ENCODE measurements at places on chromosomes 1 and 21.

DNA sequence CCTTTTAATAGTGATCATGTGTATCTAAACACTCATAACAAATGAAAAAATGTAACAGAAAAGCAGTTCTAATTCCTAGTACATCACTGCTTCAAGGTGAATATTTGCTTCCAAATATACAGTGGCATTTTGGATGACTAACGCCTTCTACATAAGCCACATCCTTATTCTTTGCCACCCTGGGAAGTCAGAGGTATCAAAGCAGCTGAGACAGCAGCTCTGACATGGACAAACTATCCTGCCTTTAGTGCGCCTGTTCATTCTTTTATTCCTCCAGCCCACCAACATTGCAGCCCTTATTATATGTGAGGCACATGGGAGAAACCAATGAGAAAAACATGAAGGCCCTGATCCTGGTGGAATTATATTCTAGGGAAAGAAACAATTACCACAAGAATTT, 183.0 kb downstream of the APP start:
- no peak for DNase-seq

DNA sequence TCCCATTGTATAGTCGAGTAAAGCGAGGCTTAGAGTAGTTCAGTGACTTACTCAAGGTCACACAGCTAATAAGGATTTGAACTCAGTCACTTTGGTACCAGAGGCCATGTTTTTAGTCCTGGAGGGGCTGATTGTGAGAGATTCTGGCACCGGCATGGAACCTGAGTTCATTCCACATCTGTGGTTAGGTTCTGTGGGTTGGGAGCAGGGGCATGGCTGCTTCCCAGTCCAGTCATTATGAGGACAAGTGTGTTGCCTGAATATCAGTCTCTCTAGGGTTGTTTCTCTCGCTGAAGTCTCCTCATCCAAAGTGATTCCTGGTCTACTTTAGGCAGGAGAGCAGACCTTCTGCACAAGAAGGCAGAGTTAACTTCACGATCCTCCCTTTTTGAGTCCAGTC, 90.6 kb downstream of the C1orf94 start:
- DNase-seq: no peak

- DNase-seq: no peak
Observed at GRCh38 chr1:1777583-1777899, 729 bp downstream of the NADK start.

DNA sequence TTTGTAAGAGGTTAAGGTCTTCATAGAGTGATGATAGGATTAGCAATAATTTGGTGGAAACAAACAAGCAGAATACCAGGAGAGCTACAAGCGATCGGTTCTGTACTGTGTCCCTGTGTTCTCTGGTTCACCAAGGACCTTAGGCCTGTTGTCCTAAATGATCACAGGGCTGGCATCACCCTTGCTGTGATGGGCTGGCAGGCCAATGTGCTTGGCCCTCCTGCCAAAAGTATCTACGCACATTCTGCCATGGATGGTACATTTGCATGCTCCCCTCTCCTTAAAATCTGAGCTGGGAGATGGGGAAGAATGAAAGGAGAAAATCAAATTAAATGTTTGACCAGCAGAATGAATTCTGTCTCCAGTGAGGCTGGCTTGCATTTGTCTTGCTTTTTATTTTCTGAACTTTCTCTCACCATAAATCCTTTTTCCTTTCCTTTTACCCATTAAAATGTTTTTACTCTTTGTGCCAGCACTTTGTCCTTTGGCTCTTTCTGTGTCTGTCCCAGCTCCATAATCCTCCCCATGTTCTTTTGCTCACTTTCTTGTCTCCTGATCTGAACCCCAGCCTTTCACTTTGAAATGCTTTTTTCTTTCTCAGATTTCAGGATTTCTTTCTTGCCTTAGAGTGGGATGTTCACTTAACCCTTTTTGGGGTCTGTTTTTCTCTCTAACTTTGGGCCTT, 51.7 kb downstream of the PBX1 start:
- no peak for DNase-seq

DNA sequence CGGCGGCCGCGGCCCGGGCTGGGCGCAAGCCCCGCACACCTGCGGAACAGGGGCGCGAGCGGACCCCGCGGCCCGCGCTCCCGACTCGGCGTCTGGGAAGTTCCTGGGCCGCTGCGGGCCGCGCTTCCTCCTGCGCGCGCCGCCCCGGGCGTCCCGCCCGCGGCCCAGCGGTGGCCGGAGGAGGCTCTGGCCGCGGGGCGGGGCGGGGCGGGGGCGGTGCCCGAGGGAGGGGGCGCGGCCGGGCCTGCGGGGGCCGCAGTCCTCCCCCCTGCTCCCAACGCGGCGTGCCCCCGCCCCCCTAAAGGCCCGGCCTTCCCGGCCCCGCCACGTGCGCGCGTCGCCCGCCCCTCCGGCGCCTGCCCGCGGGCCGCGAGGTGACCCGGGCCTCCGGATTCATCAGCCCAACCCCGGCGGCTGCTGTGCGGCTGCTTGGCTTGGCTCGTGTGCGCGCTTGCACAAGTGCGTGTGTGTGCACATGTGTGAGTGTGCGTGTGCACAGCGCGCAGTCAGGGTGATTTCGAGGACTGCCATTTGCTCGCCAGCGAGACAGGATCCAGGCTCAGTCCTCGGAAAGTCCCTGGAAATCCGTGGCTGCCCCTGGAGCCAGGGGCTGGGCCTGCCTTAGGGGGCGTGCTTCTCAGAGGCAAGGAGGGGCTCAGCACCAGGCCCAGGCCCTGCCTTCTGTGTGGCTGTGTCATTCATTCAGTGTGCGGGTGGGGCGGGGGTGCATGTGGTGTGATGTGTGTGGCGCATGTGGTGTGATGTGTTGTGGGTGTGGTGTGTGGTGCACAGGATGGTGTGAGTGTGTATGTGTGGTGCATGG, at the start of gene C2CD2:
C2CD2 (minus strand) TSS at position 188 of the 823 bp plus-strand sequence. CDS start 370 bp downstream, outside the sequence.
- DNase-seq: no peak

- DNase-seq: no peak
Observed at GRCh38 chr1:178649582-178650350, 75.3 kb upstream of the RALGPS2 start.

DNA sequence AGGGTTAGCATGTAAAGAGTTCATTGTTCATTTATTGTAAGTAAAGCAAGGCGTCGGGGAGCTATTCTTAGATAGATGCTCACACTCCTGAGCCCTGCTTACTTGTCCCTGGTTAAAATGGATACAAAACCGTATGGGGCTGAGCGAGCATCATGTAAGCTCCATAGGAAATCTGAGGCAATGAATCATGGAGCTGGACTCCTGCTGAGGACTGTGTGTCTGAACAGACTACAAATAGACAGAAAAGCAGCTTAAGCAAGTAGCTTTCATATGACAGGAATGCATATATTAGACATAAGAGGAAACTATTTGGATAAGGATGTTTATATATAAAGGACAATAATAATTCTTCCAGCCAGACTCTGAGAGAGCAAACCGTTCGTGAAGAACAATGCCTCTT, 604.9 kb upstream of the PTBP2 start:
- no peak for DNase-seq

- DNase-seq: no peak
Observed at GRCh38 chr21:45499970-45500577, 42.2 kb downstream of the SLC19A1 start.

DNA sequence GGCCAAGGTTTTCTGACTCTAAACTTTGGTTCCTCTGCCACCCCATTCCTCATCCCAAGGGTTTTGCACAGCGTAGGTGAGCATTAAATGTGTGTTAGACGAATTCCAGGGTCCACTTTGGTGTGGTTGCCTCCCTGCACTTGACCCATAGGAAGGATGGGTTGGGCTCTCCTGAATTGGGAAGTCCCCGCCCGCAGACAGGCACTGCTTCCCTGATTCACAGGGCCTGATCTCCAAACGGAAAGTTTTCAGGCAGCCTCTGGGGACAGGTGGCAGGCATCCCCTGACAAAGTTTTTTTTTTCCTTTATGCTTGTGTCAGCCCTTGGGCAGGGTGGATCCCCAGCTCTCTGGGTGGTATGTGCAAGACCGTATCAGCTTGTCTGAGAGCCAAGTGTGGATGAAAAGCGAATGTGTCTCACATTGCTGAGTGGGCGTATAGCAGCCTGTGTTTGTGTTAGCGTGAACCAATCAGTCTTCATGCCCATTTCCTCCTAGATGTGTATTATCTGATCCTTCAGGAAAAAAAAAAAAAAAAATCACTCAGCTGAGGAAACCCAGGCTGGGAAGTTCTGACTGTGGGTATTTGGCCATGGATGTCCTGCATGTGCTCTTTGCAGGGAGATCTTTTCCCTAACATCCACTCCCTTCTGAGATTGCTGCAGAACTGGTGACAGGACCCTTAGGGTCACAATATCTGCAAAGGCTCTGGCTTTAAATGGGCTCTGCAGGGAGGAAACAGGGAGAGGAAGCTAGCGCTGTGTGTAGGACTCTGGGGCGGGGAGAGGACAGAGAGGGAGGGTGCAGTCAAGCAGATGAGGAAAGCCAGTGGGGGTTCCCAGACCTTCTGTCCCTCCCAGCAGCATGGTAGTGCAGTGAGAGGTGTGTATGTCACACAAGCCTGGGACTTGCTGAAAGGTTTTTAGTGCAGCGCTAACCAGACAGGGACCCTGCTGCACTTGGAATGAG, 42.2 kb upstream of the TRABD2B start:
- DNase-seq: no peak

- DNase-seq: no peak
Observed at GRCh38 chr1:49213301-49213700, 436.6 kb upstream of the BEND5 start.

DNA sequence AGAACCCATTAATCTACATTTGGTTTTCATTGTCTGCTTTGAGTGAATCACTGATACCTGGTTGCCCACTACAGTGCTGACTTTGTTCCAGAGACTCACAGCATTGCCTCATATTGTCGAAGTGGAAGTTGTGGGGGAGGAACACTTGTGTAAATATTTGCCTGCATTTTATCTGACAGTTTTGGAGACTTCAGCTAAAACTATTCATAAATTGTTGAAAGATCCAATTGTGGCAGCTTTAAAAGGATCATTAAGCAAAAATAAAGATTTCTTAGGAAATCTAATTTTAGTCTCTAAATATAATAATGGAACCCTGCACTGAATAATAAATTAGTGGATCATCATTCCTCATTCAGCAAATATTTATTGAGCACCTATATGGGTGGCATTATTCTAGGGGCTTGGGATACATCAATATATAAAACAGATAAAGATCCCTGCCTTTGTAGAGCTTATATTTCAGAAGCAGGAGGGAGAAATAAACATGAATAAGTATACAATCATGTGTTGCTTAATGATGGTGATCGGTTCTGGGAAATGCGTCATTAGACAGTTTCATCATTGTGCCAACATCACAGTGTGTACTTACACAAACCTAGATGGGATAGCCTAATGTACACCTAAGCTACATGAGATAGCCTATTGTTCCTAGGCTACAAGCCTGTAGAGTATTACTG, 73.5 kb downstream of the OSBPL9 start:
- no peak for DNase-seq

DNA sequence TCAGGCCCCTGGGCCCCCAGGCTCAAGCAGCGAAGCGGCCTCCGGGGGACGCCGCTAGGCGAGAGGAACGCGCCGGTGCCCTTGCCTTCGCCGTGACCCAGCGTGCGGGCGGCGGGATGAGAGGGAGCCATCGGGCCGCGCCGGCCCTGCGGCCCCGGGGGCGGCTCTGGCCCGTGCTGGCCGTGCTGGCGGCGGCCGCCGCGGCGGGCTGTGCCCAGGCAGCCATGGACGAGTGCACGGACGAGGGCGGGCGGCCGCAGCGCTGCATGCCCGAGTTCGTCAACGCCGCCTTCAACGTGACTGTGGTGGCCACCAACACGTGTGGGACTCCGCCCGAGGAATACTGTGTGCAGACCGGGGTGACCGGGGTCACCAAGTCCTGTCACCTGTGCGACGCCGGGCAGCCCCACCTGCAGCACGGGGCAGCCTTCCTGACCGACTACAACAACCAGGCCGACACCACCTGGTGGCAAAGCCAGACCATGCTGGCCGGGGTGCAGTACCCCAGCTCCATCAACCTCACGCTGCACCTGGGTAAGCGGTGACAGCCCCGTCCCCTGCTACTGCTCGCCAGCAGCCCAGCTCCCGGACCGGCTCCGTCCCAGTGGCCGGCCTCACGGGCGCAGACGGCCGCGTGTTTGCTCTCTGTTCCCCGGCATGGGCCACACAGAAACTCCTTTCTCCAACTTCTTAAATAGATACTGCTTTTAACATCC, 539 bp downstream of the LAMC1 start:
- peak; percentile 38 for DNase-seq

DNA sequence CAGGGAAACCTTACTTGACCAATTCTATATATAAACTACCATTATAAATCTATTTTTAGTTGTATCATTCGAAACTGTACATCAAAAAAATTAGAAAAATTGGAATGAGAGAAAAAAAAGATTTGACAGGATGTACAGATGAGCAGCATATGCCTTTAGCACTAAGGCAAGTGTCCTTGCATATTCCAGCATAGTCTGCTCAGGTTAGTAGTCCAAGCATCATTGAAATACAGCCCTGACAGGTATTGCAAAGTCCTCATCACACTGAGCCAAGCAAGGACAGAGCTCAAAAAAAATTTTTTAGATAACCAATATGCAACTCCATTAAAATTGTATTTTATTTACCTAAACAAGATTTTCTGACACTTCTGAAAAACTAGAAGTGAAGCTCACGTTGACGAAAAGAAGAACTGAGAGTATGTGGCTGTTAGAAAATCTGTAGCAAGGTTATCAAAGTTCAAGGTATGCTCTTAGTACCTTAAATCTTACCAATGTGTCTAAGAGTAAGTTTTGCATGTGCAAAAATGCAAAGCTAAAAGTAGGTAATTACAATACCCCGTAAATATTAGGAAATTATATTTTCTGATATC, 465.6 kb upstream of the ADGRL4 start:
- no peak for DNase-seq

DNA sequence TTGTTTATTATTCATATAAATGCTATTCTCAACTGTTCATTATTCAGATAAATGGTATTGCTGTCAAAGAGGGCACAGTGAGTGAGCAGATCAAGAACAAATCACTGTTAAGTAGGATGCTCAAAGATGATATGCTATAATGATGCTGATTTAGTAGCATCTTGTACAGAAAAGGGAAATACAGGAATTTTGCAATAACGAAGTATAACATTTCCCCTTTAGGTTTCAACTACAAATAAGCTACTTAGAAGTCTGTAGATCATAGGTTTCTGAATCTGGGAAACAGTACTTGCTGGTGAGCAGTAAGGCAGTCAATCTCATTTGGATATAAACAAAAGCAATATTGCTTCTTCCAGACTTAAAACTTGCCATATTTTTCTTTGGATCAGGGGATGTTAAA, 27.3 kb upstream of the RCOR3 start:
- DNase-seq: no peak

GRCh38 chr1:180301135-180301742, 71.2 kb downstream of the LHX4 start:
- DNase-seq: no peak

GRCh38 chr1:94793296-94793656, 26.9 kb upstream of the SLC44A3 start:
- no peak for DNase-seq

GRCh38 chr1:24980836-24981630, 51.0 kb upstream of the RUNX3 start:
- DNase-seq: no peak

All from omental fat pad (tissue), 4 donors.